ENCODE measurements at places on chromosomes 6 and 20. TPM values are rescaled to one million over a fixed set of nuclear protein-coding genes. Genes with fewer than 3 reads are reported as not detected.

- no peak for DNase-seq
Measured at GRCh38 chr6:4486568-4487315, 289.5 kb upstream of the CDYL start.

DNA sequence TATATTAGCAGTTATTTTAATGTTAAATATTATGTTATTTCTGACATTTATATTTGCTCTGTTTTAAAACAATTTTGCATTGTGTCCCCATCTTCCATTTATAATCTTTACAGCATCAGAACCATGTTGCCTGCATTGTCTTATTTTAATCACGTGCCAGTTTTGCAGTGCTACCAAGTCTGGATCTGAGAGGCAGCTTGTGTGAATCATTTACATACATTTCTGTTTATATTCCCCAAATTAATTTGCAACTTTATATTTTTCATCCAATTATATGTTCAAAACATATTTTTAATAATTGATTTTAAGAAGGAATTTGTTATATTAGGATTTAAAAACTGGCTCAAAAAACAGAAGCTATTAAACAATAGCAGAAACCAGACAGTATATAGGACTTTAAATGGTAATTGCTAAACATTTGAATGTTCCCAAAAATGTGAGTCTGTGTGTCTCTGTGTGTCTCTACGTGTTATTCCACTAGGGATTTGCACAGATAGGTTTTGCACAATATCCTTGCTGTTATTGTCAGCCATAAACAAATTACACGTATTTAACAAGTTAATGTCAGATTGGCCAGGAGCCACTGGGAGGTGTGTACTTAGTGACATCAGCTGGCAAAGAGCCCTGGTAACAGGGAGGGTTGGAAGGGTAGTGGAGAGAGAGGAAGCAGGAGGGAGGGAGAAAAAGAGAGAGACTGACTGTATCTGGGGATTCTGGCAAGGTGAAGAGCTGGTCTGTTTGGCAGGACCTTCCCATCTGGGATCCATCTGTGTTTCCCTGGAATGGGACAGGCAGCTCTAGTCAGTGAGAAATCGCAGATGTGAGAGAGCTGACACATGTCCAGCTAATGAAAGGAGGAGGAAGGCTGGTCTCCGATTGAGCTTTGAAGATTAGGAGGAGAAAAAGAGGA is 72.1 kb downstream of the CBFA2T2 start:
- peak; percentile 81 for DNase-seq

DNA sequence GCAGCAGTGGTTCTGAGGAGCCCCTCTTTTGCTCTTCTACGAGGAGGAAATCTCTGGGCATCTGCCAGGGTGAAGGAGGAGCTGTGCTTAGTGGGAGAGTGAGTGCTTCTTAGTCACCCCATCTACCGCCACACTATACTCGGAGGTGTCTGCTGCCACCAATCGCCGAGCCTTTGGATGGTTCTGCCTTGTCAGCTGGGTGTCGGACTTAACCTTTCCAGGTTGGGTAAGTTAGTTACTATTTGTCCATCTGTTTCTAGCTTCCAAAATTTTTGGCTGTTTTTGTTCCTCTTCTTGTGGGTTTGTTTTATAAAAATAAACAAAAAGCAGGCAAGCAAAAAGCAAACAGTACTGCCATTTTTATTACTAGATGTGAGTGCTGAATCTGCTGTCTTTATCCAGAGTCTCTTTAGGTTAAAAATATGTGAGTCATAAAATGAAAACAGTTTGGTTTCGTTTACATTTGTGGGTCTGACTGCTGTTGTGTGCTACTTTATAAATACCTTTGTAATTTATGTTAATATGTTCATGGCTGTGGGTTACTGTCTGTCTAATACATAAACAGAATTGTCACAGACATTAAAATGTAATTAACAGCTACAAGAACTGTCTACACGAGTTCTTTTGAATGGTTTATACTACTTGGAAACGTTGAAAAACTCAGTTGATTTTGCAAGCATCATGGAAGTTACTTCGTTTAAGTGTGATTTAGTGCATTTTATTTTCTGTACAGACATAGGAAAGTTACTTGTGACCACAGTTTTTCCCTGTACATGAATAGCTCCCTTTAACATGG is 89.2 kb downstream of the ARID1B start:
- no peak for DNase-seq

GRCh38 chr6:39051399-39052122 is 3.0 kb downstream of the GLP1R start:
- no peak for DNase-seq

- DNase-seq = no peak
Measured at GRCh38 chr6:90080876-90081481, 186.7 kb downstream of the GJA10 start.

- no peak for DNase-seq
Measured at GRCh38 chr20:47878601-47879027, 93.3 kb upstream of the SULF2 start.

DNA sequence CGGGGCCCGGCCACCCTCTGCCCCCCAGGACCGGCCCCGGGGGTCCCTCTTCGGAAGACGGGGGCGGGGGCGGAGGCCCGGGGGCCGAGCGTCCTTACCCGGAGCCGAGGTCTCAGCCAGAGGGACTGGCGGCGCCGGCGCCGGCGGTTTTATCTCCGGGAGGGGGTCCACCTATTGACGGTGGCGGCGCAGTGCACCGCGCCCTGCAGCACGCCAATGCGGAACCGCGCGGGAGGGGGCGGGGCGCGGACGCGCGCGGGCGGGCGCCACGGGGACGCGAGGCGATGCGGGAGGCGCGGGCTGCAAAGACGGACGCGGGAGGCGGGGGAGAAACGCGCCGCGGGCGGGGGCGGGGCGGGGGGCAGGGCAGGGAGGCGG is at the start of gene EEF1A2:
Gene EEF1A2, minus strand, starts transcription at position 124 of the 378 bp plus-strand sequence. CDS start 1,320 bp downstream, outside the sequence.
- no peak for DNase-seq

DNA sequence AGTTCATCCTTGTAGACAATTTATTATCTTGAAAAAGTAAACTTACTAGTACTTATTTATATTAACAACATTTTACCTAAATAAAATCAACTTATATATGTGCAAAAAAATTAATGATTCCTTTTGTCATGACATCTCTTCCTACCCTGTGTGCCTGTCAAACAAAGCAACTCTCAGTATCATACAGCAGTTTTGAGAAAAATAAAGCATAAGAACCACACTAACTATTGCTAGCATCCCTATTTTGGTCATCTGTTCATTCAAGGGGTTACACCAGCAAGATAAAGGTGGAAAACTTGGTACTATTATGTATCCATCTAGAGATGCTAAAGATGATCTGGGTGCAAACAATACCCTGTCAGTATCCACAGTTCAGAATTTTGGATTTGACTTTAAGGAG is 7.4 kb upstream of the HLA-DRB1 start:
- no peak for DNase-seq

- DNase-seq = no peak
Measured at GRCh38 chr20:32648761-32649650, 24.7 kb downstream of the C20orf203 start.

GRCh38 chr6:27176096-27176495 is 71.4 kb upstream of the PRSS16 start:
- DNase-seq = no peak

DNA sequence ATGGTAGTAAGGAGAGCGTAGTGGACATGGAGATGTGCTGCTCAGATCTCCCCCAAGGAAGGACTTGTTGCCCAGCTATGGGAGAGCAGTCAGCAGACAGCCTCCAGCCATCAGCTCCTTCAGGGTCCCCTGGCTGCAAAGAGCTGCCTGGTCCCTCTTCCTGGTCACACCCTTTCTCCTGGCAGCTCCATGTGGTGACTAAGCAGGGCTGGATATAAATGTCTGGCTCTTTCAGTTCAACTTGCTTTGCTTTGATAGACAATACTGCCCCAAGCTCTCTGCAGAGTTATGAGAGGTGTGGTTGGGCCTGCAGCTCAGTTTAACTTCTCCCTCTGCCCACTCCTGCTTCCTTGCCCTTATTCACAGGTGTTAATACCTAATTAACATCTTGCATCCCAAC is 64.1 kb upstream of the DDR1 start:
- DNase-seq = no peak

GRCh38 chr20:34712525-34713192 is 8.5 kb downstream of the TP53INP2 start:
- no peak for DNase-seq

- no peak for DNase-seq
Measured at GRCh38 chr6:168313431-168314011, 6.1 kb downstream of the DACT2 start.

DNA sequence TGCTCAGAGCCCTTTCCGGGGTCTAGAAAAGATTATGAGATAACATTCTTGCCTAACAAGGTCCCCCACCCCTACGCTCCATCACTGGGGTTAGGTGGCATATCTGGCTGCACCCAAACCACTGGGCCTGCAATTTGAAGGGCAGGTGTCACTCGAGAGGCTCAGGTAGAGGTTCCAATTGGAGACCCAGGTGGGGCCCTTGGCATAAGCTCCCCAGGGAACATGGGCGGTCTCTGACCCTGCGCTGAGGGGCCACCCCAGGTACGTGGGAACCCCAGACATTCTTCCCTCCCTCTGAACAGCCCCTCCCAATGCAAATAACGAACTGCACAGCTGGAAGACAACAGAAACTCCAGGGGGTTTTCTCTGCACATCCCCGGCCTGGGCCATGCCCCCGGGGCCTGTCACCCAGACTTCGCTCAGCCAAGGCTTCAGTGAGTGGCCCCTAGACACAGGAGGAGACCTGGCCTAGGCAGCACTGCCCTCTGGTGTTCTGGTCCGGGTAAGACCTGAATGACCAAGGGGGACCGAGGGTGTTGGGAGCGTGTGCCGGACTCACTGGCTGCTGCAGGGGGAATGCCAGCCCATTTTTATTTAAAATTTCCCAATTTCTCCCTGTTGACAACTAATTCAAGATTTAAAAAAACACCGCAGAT is 47.5 kb downstream of the DSTN start:
- DNase-seq = no peak

DNA sequence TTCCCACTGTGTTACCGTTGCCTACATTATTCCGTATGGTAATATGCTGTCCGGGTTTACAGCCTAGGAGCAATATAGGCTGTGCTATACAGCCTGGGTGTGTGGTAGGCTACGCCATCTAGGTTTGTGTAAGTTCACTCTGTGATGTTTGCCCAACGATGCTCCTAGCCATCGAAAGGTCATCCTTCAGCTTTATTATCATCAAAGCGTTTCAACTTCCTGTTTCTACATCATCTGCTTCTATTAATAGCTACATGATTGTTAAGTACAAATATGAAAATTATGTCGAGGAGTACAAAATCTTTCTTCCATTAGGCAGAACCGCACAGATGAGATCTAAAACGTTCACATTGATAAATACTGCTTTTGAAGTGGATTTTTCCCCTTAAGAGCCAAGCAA is 69.9 kb downstream of the PPP1R14C start:
- no peak for DNase-seq

- DNase-seq = no peak
Measured at GRCh38 chr6:34238585-34239499, 2.2 kb downstream of the HMGA1 start.

Gene PRIM2
- 23.8 TPM for polyA plus RNA-seq

Gene VSTM2L
- polyA plus RNA-seq = 0.50 TPM

Gene HS3ST5
- polyA plus RNA-seq = not detected

Gene TSBP1
- not detected for polyA plus RNA-seq

Gene DYNLT2
- polyA plus RNA-seq = 0.64 TPM

Data from AG04450 (cell line).